CD8-positive, alpha-beta memory T cell (primary cell): ENCODE measurements at places on chromosomes 3 and 15.

DNA sequence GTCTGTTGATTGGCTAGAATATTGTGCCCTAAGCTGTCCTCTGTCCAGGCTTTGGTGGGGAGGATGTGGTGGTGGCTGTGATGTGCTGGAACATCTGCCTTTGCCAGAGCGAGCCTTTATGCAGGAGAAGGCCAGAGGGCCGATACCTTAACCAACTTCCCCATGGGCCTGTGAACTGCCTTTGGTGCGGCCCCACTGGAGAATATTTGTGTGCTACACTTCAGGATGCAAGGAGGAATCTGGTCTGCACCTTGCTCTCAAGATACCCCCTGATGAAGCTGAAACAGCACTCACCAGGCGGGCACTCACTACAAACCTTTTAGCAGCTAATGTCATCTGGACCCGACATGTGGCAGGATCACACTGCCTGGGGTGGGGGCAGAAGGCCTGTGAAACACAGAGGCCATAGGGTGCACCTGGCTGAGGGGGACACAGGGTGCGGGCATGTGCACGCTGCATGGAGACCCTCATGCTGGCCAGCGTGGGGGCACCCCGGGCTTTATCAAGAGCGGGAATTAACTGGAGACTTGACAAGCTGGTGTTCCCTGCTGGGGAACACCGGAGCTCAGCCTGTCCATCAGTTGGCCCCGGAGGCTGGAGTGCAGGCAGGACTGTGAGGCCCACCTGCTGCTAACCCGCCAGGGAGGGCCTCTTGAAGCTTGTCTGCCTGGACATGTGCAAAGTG is 16.4 kb downstream of the PRR23E start:
- no peak overlapping the region for H3K4me3 ChIP-seq
- DNase-seq, result no peak
- no peaks in the 10 kb centered on the region for H3K4me1 ChIP-seq
- H3K36me3 ChIP-seq, result no peaks in the 10 kb centered on the region

DNA sequence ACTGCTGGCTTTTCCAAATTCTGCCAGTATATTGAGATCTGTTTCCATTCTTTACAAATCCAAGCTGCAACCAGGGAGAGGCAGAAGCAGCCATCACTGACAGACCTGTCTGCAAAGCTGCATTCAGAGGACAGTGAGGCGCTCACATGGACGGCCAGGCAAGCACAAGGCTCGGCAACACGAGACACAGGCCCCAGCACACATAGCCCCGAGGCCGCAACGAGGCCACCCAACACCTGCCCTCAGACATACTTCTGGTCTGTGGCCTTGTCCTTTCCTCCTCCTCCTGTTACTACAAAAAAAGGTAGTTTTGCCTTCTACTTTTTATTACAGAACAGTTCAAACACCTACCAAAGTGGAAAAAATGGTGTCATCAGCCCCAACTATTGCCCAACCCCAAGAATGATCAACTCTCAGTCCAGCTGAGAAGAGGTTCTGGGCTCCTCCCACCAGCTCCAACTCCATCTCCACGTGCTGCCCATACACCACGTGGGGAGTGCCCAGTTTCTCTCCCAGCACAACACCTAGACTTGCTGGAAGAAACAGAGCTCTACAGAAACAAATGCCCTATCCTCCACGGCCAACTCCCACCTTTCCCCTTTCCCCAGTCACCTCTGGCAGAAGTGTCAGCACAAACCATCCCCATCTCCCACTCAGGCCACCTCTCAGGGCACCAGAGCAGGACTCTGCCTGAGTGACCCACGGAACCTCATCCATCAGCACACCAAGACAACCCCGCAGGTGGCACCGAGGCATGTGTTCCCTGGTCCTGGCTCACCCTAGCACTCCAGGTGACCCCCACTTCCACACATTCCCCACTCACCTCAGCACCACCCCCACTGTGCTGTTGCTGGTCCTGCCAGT is 7.4 kb downstream of the ZXDC start:
- no peak overlapping the region for H3K4me3 ChIP-seq
- no peak overlapping the region for H3K27ac ChIP-seq
- no peak for DNase-seq

- no peak for DNase-seq
- H3K36me3 ChIP-seq, result no peaks in the 10 kb centered on the region
- H3K27me3 ChIP-seq, result no peaks in the 10 kb centered on the region
- H3K27ac ChIP-seq, result no peak overlapping the region
- H3K4me3 ChIP-seq, result no peak overlapping the region
These were observed 495.9 kb upstream of the NECTIN3 start for GRCh38 chr3:110575702-110576101.

DNA sequence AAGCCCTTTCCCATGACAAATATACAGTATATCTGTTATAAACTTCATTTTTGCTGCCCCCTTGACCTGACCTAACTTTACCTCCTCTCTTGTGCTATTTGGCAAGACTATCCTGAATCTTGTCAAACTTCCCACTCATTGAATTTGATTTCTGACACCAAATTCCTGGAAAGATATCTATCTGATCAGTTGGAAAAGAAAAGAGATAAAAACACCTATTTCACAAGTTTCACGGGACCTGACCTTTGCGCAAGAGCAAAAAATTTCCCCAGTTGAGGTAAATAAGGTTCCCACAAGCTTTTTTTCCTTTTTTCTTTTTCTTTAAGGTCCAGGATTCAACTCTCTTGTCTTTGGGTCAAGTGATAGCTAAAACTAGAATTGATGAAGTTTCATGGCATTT is 189.2 kb upstream of the LPP start:
- no peak overlapping the region for H3K27ac ChIP-seq
- no peak overlapping the region for H3K4me3 ChIP-seq

- H3K4me3 ChIP-seq, result no peak overlapping the region
- H3K27ac ChIP-seq, result no peak overlapping the region
- no peak for DNase-seq
- H3K27me3 ChIP-seq, result no peaks in the 10 kb centered on the region
- H3K36me3 ChIP-seq, result no peaks in the 10 kb centered on the region
- peaks cover 38% of the 10 kb centered on the region for H3K4me1 ChIP-seq
These were observed 333.5 kb downstream of the FOXP1 start for GRCh38 chr3:71250026-71250425.

DNA sequence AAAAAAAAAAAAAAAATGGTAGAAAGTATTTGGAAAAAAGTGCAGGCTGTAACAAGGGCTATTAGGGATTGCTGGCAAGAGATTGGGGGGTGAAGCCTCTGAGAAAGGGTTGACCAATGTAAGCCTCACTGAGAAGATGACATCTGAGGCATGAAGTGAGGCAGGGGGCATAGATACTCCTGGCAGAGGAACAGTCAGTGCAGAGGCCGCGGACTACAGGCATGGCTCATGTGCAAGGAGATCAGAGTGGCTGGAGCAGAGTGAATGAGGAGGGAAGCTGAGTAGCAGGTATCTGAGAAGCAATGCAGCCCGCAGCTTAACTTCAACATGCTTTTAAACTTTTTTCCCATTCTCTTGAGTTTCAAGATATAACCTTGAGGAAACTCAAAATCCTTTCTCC is 5.4 kb downstream of the FBXL22 start:
- H3K4me3 ChIP-seq, result no peak overlapping the region
- no peak overlapping the region for H3K27ac ChIP-seq
- H3K4me1 ChIP-seq, result peaks cover 43% of the 10 kb centered on the region
- H3K27me3 ChIP-seq, result no peaks in the 10 kb centered on the region

DNA sequence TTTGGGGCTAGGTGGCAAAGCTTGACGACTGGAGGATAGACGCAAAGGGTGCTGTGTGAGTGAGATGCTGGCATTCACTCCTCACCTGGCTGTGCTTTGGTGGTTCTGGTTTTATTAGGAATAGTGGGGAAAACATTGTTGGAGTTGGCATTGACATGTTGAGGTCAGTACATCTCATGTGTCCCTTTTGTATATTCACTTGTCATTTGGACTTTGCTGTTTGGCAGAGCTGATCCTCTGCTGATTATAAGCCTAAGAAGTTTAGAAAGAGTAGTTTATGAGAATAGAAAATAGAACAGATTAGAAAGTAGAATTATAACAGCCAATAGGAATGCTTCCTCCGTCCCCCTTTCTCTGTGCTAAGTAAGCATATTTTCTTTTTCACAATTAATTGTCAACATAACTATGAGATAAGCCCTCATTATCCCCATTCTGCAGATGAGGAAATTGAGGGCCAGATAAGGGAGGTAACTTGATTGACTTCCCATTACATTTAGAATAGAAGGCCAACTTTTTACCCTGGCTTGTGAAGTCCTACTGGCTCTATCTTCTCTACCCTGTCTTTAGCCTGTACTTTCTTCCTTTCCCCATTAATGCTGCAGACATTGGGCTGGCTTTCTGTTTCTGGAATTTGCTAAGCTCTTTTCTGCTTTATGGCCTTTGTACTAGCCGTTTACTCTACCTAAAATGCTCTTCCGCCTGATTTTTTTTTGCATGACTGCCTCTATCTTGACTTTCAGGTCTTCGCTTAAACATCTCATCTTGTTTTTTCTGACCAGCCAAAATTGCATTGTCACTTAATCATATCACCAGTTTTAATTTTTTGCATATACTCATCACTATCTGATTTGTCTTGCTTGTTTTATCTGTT is 12.8 kb downstream of the ITPR1 start:
- no peaks in the 10 kb centered on the region for H3K27me3 ChIP-seq
- no peak for DNase-seq
- peaks cover 44% of the 10 kb centered on the region for H3K4me1 ChIP-seq

DNA sequence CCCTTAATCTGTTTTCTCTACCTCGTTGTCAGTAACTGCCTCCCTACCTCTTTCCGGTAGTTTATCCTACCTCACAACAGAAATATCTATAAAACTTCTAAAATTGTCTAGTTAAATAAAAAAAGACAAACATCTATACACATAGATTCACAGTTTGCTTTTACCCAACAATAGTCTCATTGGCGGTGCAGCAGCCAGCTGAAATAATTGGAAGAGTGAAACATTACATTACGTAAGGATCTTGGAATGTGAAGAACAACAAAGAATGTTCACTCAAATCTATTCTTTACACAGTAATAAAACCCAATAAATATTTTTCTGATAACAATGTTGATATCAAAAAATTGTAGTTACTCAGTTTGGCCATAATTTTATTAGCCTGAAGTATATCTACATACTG is 115.5 kb upstream of the ARPP21 start:
- H3K4me1 ChIP-seq, result no peaks in the 10 kb centered on the region
- H3K4me3 ChIP-seq, result no peak overlapping the region
- H3K27ac ChIP-seq, result no peak overlapping the region
- no peaks in the 10 kb centered on the region for H3K27me3 ChIP-seq
- no peak for DNase-seq
